ENCODE measurements at places on chromosomes 7 and 10. TPM values are rescaled to one million over a fixed set of nuclear protein-coding genes. Genes with fewer than 3 reads are reported as not detected.

The TRPV5 gene
- total RNA-seq: not detected

The GRB10 gene
- total RNA-seq: 110 TPM

The AS3MT gene
- total RNA-seq: 0.09 TPM

The FGL2 gene
- 3.1 TPM for total RNA-seq

The CLRN3 gene
- 0.09 TPM for total RNA-seq

The CYP2C19 gene
- total RNA-seq: not detected

The NKX2-3 gene
- not detected for total RNA-seq

The MGMT gene
- 4.9 TPM for total RNA-seq

The SKIDA1 gene
- total RNA-seq: 0.36 TPM

The BUD31 gene
- total RNA-seq: 120 TPM

The FEZF1 gene
- total RNA-seq: not detected

The COL26A1 gene
- total RNA-seq: not detected

The PPP1R9A gene
- total RNA-seq: 2.6 TPM

The SCRN1 gene
- total RNA-seq: 89.5 TPM

The MPP7 gene
- total RNA-seq: 0.56 TPM

The TMEM26 gene
- total RNA-seq: 0.09 TPM

The ANLN gene
- total RNA-seq: 64.2 TPM

The PWWP2B gene
- 10.5 TPM for total RNA-seq

The STEAP1 gene
- total RNA-seq: 8.5 TPM

The CPN1 gene
- not detected for total RNA-seq

The HOXA7 gene
- 0.45 TPM for total RNA-seq

The OLAH gene
- total RNA-seq: 0.09 TPM

The MYH16 gene
- 0.38 TPM for total RNA-seq

The WEE2 gene
- not detected for total RNA-seq

The ZNF789 gene
- total RNA-seq: 7.0 TPM

The PVRIG gene
- not detected for total RNA-seq

The LIPJ gene
- not detected for total RNA-seq

The CFAP70 gene
- total RNA-seq: 0.27 TPM

The IL6 gene
- total RNA-seq: 16.7 TPM

The PAPSS2 gene
- 50.6 TPM for total RNA-seq

The CUTC gene
- total RNA-seq: 20.5 TPM

The RGS10 gene
- total RNA-seq: 35.4 TPM

The GDF2 gene
- total RNA-seq: not detected

The GHRHR gene
- total RNA-seq: 0.27 TPM

The TMEM273 gene
- 6.1 TPM for total RNA-seq

The SLC39A12 gene
- under 0.01 TPM for total RNA-seq

The CYP26C1 gene
- 0.47 TPM for total RNA-seq

The ZNF804B gene
- not detected for total RNA-seq

The RGR gene
- total RNA-seq: not detected

The NRF1 gene
- total RNA-seq: 11.0 TPM

The FOXP2 gene
- under 0.01 TPM for total RNA-seq

The ARF5 gene
- 142 TPM for total RNA-seq

The FFAR4 gene
- not detected for total RNA-seq

The CPA1 gene
- total RNA-seq: not detected

The LEP gene
- under 0.01 TPM for total RNA-seq
